ENCODE measurements at places on chromosomes 13 and 19.

- peak; percentile 43 for DNase-seq
These were observed 1.9 kb upstream of the ZNF628 start for GRCh38 chr19:55474269-55475265.

GRCh38 chr19:38993271-38993670 lies 17.7 kb upstream of the FBXO17 start:
- peak; percentile 27 for DNase-seq

- peak; percentile 5 for DNase-seq
These were observed 30.9 kb downstream of the MZT1 start for GRCh38 chr13:72696579-72696978.

DNA sequence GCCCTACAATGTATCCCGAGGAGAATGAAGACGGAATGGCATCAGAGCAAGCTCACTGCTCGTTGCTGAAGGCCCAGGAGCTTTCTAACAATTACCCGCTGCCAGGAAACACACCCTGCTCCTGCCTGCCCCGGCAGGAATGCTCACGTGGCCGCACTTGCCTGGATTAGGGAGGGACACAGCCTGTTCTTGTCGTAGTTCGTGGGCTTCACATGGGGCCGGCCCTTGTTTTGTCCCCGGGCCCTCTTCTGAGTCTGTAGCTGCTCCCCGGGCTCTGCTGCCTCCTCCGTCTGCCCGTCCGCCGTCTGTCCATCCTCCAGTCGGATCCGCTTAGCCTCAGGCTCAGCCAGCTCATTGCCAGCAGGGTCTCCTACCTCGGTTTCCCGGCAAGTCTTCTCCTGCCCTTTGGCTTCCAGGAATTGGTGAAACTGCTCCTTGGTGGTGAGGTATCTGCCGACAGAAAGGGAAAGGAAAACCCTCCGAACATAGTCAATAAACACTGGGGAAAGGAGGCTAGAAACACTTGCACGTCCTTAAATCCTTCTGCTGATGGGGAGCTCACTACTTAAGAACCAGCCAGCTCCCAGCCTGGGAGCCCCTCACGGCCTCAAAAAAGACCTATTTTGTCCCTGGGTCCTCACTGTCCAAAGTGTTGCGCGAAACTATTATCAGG lies 941 bp downstream of the DUS3L start:
- no peak for DNase-seq

DNA sequence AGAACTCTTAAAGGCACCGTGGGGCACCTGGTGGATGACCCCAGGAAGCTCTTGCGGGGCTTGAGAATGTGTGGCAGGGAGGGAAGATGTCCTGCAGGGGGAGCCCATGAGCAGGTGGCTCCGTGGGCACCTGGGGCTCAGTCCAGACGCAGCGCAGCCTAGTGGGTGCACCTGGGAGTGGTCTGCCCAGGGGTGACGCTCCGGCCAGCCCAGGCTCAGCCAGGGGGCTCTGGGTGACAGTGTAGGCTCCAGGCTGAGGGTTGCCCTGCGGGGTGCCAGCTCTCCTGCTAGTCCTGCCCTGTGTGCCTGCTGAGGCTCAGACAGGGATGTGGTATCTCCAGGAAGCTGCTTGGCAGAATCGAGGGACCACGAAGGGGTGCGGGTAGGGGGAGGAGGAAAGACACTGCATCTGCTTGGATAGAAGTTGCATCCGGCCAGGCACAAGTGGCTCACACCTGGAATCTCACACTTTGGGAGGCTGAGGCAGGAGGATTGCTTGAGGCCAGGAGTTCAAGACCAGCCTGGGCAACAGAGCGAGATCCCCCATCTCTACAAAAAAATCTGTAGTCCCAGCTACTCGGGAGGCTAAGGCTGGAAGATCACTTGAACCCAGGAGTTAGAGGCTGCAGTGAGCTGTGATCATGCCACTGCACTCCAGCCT lies 15.0 kb upstream of the PGLS start:
- DNase-seq: peak; percentile 43

DNA sequence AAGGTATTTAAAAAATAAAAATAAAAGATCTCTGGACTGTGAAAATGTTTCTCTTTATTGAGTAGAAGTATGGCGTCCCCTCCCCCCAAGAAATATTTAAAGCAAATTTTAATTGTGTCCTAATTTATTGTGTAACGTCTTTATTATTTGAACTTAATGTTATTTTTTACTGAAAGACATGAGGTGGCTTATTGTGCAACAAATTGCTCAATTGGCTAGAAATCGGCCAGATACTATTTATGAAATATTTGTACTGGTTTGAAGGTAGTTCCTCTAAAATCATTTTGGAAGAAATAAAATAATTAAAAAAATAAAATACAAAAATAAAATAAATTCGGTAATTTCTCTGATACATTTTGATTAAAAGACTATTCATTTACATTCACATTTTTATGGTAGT lies 162.3 kb downstream of the DACH1 start:
- no peak for DNase-seq

DNA sequence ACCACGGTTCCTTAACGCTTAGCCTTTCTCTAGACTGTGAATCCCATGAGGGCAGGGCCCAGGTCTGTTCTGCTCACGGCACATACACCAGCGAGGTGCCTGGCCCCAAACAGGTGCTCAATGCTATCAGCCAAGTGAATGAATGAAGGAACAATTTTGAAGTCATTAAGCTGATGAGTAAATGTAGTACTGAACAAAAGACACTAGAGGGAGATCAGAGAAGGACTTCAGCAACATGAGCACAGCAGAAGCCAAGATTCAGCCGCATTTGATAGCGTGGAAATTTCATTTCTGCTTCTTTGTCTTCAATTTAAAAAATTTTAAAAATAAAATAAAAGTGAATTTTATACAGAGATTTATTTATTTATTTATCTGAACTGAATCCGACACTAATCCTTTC lies 20.1 kb upstream of the MYO16 start:
- peak; percentile 3 for DNase-seq

DNA sequence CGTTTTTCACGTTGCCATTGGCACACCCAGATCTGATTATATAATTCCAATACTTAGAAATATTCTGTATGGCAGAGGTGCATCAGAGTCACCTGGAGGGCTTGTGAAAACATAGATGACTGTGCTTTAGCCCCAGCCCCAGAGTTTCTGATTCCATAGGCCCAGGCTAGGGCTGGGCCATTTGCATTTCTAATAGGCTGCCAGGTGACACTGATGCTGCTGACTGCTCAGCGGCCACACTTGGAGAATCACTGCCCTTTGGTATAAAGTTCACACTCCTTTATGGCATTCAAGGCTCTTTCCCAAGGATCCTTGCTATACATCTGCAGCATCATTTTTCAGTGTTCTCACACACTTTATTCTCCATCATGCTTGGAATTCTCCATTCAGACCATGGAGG lies 137.1 kb downstream of the AKAP11 start:
- no peak for DNase-seq

GRCh38 chr19:2046046-2046907 lies 4.8 kb downstream of the MKNK2 start:
- DNase-seq: no peak

DNA sequence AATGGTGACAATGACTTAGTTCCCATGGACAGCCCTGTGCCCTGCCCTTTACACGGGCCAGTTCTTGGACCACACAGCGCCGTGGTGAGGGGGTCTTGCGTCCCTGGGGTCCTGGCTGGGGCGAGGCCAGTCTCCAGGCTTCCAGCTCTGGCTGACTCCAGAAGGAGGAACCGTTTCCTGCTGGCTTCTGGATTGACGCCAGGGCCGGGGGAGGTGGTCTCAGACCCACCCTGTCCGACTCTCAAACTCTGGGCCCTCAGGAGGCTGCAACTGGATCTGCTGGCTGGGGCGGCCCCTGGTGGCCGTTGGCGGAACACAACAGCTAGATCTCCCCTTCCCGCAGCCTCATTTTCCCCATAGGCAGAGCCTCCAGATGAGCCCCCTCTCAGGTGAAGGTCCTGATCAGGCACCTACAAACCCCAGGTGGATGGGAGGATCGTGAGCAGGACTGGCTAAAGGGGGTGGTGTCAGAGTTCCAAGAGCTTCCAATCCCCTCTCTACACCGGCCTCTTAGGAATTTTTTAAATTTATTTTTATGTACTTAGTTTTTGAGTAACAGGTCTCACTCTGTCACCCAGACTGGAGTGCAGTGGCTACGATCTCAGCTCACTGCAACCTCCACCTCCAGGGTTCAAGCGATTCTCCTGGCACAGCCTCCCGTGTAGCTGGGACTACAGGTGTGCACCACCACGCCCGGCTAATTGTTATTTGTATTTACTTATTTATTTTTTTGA lies 8.0 kb downstream of the CCDC194 start:
- peak; percentile 18 for DNase-seq

- peak; percentile 54 for DNase-seq
These were observed 692 bp downstream of the ZNF234 start for GRCh38 chr19:44142059-44142433.

GRCh38 chr13:99892196-99892613 lies 79.4 kb downstream of the ZIC5 start:
- no peak for DNase-seq

Measured in fibroblast of gingiva (primary cell).